Activated T-helper 1 cell treated with anti-CD3 and anti-CD28 coated beads, Interleukin-2, amount 50 U/mL, for 16 hours (primary cell): ENCODE measurements at places on chromosomes 5 and 9.

DNA sequence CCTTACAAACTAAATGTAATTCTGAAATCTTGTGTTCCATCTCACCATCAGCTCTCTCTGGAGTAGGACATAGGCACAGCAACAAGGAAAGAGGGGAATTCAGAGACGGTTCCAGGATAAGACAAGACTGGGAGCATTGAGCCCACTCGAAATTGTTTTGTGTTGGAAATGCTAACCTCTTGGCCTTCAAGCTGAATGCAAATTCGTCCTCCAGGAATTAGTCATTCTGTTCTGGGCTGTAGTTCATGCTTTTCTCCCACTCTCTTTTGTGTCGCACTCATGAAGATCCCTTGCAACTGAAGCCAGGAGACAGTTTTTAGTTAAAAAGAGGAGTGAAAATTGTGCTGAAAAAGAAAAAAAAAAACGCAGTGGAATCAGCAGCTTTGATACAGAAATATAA is 121.7 kb upstream of the SEMA6A start:
- no peak for DNase-seq

- DNase-seq, result no peak
Measured at GRCh38 chr5:15555176-15555575, 55.2 kb downstream of the FBXL7 start.

GRCh38 chr5:97750576-97750975 is 567.5 kb upstream of the RIOK2 start:
- DNase-seq, result no peak

GRCh38 chr5:171664489-171664888 is 121.1 kb upstream of the SMIM23 start:
- no peak for DNase-seq

DNA sequence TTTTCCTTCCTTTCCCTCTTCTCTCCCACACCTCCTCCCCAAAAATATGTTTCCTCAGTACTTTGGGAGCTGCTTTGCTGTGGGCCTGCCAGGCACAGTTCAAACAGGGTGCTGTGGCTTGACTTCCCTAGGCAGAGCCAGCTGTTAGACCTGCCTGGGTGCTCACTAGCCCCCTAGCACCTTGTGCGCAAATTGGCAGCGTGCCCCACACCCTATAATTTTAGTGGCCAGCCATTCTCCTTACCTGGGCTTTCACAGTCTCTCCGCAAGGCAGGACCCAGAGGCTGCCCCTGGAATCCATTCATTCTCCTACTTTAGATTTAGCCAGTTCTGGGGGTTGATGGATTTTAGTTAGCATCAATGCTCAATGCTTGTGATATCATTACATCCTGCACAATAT is 72.3 kb downstream of the ANGPTL2 start:
- no peak for DNase-seq

GRCh38 chr5:134503088-134503936 is 22.2 kb upstream of the JADE2 start:
- DNase-seq, result peak; percentile 35

GRCh38 chr9:87199278-87199677 is 252.0 kb upstream of the GAS1 start:
- no peak for DNase-seq

DNA sequence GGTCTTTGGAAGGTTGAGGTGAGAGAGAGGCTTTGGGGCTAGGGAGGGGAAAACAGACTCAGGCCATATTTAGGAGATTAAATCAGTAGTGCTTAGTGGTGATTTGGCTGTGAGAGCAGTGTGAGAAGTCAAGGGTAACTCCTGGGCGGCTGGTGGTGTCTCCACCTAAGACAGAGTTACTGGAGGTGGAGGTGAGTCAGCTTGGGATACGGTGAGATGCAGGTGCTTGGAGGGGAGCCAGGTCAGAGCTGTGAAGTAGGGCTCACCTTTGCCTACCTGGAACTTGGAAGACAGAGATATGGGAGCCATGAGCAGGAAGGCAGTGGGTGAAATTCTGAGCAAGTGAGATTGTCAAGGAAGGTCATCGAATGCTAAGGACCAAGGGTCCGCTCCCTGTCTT is 24.5 kb downstream of the RGS3 start:
- DNase-seq, result no peak

DNA sequence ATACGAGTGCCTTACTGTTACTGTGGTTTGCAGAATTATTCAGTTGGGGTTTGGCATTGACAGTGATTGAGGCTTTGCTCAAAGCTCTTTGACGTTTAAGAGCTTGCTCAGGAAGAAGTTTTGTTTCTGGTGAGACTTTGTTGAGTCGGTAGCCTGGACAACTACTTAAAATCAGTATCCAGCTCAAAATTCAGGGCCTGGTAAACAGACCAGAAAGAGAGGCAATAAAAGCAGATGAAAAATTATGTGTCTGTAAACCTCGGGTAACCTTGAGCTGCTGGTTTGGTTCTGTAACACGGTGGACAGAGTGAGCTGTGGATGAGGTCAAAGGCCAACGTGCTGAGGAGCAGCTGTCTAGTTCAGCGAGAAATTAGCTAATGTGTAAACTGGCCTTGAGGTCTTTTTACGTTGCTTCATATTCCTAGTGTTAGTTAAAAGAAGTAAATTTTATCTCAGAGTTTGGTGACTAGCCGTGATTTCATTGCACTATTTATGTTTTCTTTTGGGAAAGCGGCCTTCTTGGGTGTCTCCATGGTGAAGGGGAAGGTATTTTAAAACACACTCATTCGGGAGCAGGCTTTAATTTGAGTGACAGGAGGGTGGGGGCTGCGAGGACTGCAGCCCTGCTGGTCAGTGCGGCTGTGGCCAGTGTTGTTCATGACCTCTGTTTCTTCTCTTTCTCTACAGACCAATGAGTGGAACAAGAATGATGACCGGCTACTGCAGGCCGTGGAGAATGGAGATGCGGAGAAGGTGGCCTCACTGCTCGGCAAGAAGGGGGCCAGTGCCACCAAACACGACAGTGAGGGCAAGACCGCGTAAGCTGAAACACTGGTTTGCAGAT is 82.0 kb upstream of the TTC23L start:
- DNase-seq, result no peak

DNA sequence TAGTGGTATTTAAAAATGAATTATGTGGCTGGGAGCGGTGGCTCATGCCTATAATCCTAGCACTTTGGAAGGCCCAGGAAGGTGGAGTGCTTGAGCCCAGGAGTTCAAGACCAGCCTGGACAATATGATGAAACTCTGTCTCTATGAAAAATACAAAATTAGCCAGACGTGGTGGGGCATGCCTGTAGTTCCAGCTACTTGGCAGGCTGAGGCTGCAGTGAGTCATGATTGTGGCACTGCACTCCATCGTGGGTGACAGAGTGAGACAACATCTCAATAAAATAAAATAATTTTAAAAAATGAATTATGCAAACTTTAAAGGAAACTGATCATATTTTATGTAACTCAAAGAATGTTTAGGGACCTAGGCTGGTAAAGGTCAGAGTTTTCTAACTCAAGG is 310.8 kb upstream of the DMRT1 start:
- DNase-seq, result no peak

DNA sequence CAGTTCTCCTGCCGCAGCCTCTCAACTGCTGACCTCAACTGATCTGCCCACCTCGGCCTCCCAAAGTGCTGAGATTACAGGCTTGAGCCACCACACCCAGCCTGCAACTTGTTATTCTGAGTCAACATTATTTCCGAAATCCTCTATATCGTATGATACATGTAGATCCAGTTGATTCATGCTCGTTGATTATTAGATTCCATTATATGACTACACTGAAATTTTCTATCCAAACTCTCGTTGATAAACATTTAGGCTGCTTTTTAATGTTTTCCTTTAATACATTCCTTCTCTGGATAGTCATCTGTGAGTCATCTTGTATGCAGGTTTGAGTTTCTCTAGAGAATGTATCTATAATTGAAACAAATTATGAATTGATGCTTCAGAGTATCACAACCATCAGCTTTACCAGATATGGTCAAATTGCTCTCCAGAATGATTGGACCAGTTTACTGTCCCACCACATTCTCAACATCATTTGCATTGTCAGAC is 4.1 kb downstream of the CDK7 start:
- no peak for DNase-seq

- no peak for DNase-seq
Measured at GRCh38 chr9:133282464-133283238, 7.7 kb upstream of the ABO start.

- DNase-seq, result no peak
Measured at GRCh38 chr5:108271127-108271526, 110.8 kb downstream of the FBXL17 start.

DNA sequence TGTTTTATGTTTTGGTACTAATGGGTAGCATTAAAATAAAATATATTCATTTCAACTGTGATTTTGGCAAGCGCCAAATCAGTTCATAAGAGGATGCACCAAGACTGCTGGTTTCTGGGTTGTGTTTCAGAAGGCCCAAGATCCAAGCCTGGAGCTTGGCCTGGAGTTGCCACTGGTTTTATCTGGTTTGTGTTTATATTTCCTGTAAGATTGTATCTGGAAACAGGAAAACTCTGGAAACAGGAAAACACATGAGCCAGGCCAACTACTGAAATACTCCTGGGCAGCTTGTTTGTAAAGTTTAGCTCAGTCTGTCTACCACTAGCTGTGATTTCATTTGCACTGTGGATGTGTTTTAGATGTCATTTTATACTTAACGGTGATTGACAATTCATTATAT is 5.5 kb downstream of the FSTL4 start:
- no peak for DNase-seq

GRCh38 chr9:106675780-106676179 is 187.2 kb upstream of the ZNF462 start:
- DNase-seq, result no peak

GRCh38 chr5:103896593-103896992 is 334.0 kb upstream of the NUDT12 start:
- no peak for DNase-seq

DNA sequence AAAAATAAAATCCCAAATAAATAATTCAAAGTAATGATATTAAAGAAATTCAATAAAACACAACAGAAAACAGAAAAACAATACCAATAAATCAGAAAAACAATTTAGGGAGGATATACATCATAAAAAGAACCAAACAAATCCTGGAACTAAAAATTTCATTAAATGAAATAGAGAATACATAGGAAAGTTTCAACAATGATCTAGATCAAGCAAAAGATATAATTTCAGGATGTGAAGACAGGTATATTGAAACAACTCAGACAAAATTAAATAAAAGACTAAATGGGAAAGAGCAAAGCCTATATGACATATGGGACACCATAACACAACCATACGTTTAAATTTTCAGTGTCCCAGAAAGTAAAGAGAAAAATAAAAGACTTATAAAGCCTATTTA is 85.1 kb upstream of the GHR start:
- DNase-seq, result no peak

- DNase-seq, result no peak
Measured at GRCh38 chr5:103541114-103541513, 21.5 kb downstream of the NUDT12 start.
